Peyer's patch (tissue), 4 donors: ENCODE measurements at places on chromosomes 2 and 18. TPM values are rescaled to one million over a fixed set of nuclear protein-coding genes. Genes with fewer than 3 reads are reported as not detected.

Gene RFX8
- not detected for total RNA-seq

Gene NT5DC4
- not detected for total RNA-seq

Gene GALR1
- total RNA-seq = 0.83 TPM

Gene IGFBP2
- 24.8 TPM for total RNA-seq
